Omental fat pad (tissue), 4 donors: ENCODE measurements at places on chromosomes 4 and X.

GRCh38 chrX:31240982-31241381, 169.1 kb upstream of the FTHL17 start:
- no peak for DNase-seq

DNA sequence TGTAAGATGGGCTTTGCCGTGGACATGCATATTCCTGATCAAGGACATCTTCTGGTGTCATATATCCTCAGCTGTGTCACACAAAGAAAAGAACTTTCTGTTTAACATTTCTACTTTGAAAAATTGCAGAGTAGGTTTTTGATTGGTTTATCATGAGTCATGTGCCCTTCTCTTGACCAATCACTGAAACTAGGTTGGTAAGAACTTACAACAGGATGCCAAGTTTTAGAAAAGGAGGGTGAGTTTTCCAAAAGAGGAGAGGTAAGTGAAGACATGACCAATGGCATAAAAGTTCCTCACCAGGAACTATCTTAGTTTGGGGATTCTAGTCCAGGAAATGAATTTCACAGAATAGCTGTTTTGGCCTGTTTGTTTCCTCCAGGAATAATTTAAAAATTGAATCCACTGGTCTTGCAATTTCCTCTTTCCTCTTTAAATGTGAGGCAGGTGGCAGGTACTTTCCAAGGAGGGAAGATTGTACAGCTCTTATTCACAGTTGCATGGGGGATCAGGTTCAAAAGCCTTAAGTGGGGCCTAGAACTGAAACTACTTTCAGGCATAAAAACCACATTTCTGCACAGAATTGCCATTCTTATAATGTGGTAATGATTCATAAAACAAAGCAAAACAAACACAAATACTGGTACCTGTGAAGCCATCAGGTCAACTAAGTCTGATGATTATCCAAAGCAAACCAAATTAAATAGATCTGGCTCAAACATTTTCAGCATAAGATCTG, 1114.5 kb upstream of the LCORL start:
- DNase-seq = no peak

DNA sequence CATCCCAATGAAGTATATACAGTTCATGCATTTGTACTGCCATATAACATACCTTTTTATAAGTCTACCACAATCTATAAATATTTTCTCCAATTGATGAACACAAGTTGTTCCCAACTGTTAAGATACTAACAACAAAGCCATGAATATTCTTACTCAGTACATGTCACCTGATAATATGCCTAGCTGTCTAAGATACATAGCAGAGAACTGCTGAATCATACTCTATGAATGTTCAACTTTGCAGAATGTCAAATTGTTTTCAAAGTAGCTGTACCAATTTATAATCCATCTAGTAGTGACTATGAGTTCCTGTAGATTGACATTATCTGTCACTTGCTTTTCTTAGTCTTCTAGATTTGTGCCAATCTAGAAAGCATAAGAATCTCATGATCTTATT, 84.9 kb downstream of the RAB28 start:
- DNase-seq = no peak

GRCh38 chr4:87427518-87427868, 5.1 kb downstream of the NUDT9 start:
- no peak for DNase-seq

- no peak for DNase-seq
Observed at GRCh38 chrX:78643096-78643495, 16.0 kb downstream of the RTL3 start.
